Progenitor cell of endocrine pancreas (in vitro differentiated cells): ENCODE measurements at places on chromosomes 2 and 18.

DNA sequence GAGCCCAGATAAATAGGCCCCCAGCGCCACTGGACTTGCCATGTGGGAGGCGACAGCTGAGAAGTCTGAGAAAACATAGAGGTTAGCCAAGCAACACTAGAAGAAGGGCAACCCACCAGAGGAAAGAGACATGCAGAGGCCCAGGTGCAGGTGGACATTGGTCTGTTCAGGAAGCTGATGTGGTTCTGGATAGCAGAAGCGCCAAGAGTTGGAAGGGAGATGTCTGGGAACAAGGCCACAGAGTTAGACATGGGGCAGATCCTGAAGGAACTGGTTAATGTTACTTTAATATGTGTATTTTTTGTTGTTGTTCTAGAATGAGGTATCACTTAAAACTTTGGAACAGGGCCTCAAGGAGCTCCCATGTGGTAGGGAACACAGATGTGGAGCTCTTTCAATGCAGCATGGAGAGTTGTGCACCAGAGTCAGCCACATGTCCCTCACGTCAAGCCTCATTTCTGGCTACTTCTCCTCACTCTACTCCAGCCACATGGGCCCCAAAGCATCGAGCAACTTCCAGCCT lies 62.2 kb upstream of the PKDCC start:
- DNase-seq: no peak

- no peak for DNase-seq
Observed at GRCh38 chr2:20560891-20561636, 89.8 kb downstream of the HS1BP3 start.

DNA sequence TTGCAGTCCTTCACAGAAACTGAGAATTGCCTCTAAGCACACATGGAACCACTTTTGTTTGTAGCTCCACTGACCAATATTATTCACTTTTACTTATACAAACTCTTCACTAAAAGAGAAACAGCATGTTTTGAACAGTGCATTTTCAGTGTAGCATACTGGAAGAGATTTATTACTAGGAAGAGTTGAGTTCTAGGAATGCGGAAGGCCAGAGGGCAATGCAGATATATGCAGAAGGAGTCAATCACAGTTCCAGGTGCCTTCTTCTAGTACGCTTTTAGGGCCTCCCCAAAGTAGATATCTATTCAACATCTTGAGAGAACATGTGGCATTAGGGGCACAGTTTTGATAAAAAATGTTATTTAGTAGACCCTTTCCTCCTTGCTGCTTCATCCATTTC lies 1654.0 kb upstream of the ZEB2 start:
- no peak for DNase-seq

GRCh38 chr2:121368836-121369235 lies 83.8 kb upstream of the TFCP2L1 start:
- no peak for DNase-seq
